Activated naive CD8-positive, alpha-beta T cell treated with anti-CD3 and anti-CD28 coated beads, Interleukin-2, amount 10 ng/mL, durations not matched to agents 7 days and 5 days (primary cell): ENCODE measurements at places on chromosomes 1 and 21.

DNA sequence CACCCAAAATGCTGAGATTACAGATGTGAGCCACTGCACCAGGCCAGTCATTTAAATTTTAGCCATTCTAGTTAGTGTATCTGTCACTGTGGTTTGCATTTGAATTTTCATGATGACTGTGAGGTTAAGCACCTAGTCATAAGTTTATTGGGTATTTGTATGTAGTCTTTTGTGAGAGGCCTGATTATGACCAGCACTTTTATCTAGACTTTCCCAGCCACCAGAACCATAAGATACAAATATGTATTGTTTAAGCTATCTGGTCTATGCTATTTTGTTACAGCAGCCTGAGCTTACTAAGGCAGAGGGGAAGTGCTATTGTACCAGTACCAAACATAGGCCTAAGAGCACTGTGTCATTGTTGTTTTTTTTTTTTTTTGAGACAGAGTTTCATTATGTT, 19.9 kb upstream of the DNAJC6 start:
- DNase-seq, result no peak

DNA sequence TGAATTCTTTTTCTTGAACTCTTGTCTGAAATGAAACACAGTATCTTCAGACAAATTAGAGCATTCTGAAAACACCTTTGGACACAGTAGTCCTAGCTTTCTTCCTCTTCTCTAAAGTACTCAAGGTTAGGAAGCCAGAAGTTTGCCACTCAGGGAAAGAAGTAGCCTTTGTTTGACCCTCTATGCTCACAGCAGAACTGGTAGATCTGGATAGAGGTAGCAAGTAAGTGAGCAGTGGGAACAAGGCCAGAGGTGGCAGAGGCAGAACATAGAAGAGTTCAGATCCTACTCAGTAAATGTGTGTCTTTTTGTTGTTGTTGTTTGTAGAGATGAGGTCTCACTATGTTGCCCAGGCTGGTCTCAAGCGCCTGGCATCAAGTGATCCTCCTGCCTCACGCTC, 7.4 kb upstream of the PIGR start:
- no peak for DNase-seq

- no peak for DNase-seq
These were observed 1.5 kb upstream of the MAP1LC3C start for GRCh38 chr1:242000434-242000833.

DNA sequence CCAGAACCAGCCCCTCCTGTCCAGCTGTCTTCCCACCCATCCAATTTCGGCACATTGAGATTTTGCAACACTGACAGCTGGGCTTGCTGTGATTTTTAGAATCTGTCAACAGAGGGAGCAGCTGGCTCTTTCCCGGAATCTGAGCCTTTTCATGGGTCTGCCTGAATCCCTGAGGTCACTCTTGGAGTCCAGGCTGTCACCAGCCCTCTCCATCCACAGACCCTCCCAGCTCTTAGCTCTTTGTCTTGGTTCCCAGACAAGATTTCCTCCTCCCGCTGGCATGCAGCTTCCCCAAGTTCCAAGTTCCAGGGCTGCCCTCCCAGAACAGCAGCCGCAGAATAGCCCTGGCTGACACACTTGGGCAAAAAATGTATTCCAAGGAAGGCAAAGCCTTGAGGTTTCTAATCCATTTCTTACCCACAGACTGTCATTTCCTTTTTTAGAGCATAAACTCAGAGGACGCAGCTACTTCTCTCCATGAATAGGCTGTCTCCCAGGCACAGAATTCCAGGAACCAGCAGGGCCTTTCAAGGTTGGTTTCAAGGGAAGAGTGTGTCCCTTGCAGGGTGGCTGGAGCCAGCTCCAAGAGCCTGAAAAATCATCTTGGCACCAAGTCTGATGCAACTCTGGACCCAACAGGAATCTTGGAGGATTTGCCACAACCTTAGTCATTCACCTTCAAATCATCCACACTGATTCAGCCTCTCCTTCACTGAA, 7.1 kb upstream of the TMEM61 start:
- no peak for DNase-seq
